Central memory CD8-positive, alpha-beta T cell (primary cell): ENCODE measurements at places on chromosomes 7 and 10.

DNA sequence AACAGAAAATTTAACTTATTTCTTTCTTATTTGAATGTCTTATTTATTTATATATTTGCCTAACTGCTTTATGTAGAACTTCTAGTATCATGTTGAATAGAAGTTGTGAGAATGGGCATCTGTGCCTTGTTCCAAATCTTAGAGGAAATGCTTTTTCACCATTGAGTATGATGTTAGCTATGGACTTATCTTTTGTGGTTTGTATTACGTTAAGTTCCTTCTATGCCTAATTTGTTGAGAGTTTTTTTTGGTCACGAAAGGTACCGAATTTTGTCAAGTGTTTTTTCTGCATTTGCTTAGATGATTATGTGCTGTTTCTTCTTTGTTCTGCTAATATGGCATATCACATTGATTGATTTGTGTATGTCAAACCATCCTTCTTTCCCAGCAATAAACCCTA lies 161.0 kb upstream of the TRIM24 start:
- no peak for DNase-seq

DNA sequence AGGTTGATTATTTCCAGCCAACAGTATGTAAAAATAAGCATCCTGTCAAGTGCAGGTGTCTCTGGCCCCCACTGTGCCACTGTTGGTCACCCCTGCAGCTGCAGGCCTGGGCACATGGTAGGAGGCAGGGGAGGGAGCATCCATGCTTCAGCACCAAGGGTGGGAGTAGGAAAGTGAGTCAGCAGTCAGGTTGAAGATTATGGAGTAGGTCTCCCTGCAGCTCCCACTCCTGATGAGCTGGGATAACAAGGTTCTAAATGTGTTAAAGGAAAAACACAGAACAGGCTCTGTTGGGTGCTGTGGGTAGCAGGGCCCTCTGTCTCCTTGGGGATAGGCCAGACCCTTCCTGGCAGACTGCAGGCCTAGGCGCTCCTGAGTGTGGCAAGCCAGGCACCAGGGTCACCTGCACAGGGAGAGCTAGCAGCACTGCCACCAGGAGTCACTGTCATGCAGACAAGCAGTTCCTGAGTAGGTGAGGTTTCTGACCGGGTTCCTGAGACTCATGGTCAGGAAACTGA lies 59.3 kb downstream of the NUDCD3 start:
- no peak for DNase-seq

DNA sequence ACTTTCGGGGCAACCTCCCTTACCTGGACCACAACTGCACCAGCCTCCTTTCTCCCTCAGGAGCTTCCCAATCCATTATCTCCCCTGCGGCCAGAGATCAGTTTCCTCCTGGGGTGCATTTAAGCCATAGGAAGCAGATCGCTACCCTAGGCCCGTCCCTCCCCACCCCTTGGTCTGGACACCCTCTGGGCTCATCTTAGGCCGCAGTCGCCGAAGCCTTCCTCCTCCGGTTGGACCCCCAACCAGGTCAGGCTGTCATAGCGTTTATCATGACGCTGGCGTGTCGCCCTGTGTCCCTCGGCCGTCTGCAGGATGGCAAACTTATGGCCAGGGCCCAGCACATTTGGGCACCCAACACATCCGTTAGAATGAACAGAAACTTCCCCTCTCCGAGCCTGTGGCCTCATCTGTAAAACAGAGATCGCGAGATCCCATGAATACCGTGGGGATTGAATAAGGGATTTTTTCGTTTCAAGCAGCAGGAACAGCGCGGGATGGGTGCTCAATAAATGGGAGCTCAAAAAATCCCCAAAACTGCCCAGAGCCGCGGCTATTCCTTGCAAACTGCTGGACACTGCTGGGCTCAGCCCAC lies 669 bp upstream of the AP5Z1 start:
- DNase-seq, result no peak

- DNase-seq, result no peak
Observed at GRCh38 chr7:37061849-37062559, 337.7 kb upstream of the AOAH start.

- no peak for DNase-seq
Observed at GRCh38 chr7:118759921-118760320, 535.4 kb downstream of the ANKRD7 start.

DNA sequence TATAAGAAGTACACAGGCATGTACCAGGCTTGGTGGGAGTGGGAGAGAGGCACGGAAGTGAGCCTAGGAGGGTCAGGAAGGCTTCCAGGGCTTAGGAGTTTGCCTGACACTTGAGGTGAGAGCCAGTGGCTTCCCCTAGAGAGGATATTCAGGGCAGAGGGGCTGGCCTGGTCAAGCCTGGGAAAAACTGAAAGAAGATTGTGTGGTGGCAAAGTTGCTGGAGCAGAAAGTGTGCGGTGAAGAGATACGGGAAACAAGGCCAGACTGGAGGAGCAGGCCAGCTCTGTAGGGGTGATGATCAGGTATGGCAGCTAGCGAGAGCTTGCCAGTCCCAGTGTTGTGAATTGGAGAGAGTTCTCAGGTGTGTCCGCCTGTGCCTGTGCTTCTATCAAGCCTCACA lies 129.9 kb downstream of the CCNY start:
- DNase-seq, result no peak

DNA sequence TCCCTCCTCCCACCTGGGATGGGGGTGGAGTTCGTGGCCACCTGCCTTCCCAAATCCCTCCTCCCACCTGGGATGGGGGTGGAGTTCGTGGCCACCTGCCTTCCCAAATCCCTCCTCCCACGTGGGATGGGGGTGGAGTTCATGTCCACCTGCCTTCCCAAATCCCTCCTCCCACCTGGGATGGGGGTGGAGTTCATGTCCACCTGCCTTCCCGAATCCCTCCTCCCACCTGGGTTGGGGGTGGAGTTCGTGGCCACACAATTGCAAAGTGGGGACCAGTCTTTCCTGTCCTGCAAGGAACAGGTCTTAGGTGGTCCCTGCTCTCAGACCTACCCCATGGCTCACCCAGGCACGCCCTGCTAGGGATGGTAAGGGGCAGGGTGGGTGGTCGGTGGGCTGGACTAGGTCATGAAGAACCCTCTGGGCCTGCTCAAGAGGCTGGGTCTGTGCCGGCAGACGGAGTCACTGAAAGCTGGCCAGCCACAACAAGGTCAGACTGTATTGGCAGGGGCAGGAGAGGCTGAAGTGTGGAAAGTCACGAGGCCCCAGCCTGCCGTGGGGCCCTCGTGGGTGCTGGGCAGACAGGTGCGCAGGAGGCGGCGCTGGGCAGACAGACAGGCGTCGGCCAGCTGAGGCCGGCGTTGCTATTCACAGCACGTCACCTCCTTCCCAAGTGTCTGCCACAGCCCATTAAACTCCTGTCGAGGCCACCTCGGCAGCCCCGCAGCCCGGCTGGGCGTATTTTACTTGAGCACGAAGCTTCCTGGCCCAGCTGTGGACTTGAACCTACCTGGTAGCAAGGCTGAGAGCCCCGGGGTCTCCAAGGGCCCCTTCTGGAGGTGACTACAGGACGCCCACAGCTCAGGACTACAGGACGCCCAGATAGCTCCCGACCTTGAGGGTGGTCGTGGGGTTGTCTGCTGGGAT lies 4.1 kb downstream of the KNDC1 start:
- no peak for DNase-seq

GRCh38 chr7:143305423-143306070 lies 10.4 kb upstream of the CLCN1 start:
- peak; percentile 65 for DNase-seq

DNA sequence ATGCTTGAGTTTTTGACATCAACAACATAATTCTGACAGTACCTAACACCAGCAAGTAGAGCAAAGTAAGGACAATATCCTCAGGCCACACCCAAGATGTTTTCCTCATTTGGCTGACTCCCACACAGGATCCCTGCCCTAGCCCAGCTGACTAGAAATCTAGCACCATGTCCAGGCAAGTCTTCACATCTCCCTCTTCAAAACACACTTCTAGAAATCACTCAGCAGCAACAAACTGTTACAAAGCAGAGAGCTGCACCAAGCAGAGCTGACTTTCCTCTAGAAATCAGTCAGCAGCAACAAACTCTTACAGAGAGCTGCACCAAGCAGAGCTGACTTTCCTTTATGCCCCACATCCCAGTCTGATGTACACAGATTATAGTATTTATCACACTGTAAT lies 7.7 kb downstream of the TMEM168 start:
- no peak for DNase-seq

DNA sequence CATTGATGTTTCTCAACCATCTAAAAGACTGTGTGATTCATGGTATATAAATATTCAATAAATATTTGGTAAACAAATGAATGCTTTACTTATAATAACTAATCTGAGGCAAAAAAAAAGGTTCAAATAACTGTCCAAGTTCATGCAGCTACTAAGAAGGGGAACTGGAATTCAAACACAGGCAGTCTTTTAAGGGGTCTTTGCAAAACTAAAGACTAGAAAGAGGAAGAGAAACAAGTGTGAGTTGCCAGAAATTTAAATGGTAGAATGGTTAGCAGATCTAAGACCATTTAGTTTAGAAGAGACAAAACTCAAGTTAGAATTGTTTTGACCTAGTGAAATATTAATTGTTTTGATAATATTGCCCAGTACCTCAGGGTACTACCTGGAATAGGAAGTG lies 642.0 kb upstream of the LRRN3 start:
- DNase-seq, result no peak

DNA sequence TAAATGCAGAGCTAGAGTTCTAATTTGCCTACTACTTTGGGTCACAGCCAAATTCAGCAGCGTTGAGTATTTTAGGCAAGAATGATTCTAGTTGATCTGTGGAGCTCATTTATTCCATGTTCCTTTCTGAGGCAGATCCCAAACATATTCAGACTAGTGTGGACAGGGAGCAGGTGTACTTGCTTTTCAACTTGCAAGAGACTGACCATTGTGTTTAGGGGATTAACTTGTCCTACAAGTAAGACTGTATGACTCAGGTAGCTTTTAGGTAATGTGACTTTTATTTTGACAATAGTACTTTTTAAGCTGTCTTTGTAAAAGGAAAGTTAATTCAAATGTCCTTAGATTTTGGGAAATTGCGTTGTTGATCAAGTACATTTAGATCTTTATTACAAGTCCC lies 285.5 kb downstream of the TWIST1 start:
- no peak for DNase-seq

DNA sequence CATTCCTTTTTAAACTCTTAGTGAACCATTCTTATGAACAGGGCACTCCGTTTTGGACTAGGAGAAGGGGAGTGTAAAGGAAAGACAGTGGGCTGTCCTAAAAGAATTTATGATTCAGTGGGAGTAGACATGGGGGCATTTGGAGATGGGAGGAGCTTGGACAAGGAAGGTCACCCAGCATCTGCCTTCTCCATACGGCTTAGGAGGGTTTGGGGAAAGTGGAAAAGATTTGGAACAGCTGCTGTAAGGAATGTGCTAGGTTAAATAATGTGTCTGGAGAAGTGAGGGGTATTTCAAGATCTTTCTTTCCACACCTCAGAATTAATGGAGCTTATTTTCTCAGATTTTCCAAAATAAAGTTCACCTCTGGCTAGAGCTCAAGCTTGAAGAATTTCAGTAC lies 24.0 kb downstream of the SLC35G1 start:
- DNase-seq, result no peak

DNA sequence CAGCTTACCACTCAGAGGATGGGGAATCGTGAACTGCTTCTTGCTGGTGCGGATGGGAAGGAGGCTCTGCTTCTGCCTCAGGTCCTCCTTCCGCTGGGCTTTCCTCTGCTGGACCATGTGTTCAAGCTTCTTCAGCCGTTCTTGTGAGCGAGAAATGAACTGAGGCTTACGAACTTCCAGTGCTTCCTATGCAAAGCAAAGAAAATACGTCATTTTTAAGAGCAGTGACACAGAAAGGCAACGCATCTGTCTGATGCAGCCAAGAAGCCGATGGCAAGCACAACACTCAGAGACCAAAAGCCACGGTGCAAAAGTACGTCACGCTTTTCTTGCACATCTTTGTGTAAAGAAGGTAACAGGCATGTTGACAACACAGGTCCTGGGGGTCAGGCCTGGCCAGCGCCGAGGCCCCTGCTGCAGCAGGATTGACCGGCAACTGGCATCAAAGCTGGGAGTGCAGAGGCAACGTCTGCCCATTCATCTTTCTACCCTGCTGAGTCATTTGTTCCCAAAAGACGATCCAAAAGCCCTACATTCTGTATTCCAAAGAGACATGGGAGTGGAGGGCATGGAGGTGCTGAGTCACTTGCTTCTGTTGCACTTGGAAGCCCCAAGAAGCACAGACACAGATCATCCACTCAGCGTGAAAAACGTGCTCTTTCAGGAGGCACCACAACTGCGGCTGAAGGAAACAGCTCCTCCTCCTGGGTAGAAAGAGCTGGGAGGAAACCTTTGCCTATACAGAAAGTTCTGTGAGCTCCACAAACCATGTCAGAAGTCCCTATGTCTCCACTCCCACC lies 71.0 kb upstream of the ADAM12 start:
- no peak for DNase-seq

- no peak for DNase-seq
Observed at GRCh38 chr10:78566284-78567111, 502.3 kb upstream of the ZMIZ1 start.

- DNase-seq, result no peak
Observed at GRCh38 chr7:82419200-82419599, 24.4 kb downstream of the CACNA2D1 start.

GRCh38 chr10:45239642-45240041 lies 75.8 kb downstream of the OR13A1 start:
- DNase-seq, result no peak

GRCh38 chr7:121689749-121690148 lies 183.2 kb upstream of the PTPRZ1 start:
- DNase-seq, result no peak

DNA sequence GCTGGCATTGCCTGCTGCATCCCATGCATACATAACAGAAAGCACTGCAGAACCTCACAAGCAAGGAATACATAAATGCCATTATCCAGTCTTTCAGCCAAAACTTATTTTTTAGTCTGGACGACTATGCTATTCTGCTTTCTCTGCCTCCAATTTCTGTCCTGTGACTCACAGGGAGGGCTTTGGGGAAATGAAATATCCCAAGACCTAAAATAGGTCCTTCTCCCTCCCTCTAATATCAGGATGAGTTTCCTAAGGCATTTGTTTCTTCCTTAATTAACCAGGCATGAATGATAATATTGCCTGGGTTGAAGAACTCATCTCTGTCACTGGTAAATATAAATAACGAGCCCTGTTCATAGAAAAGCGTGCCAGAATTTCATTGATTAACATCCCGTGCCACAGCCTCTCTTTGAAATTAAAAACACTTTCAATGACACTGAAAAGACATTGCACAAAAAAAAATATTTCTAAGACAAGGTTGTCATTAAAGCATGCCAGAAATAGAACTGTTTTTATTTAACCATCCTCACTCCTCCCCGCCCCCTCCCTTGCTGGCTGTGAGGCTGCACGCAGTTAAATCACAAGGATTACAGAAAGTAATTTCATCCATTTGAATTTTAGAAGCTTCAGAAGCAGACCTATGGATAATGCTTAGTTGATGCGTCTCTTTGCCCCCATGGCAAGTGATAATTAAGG lies 103.0 kb upstream of the ANKRD1 start:
- no peak for DNase-seq

GRCh38 chr7:47493976-47494911 lies 87.7 kb downstream of the TNS3 start:
- DNase-seq, result no peak

DNA sequence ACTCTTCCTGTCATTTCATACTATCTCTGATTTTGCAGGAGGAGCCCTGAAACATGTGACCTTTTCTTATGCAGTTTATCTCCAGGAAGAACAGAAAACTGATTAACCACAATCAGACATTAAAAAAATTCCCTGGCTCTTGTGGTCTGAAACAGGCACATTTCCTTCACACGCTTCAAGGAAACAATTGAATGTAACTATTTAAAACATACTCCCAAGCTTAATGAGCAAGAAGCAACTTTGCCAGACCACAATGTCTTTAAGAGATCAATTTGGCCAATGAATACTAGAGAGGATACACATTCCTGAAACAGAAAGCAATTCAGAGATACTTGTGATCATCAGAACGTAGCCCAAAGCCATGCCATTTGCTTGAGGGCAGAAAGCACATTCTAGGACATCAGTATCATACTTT lies 65.8 kb downstream of the PIP4K2A start:
- no peak for DNase-seq
